Substantia nigra (tissue), 51 donors: ENCODE measurements at places on chromosomes 6 and 20.

DNA sequence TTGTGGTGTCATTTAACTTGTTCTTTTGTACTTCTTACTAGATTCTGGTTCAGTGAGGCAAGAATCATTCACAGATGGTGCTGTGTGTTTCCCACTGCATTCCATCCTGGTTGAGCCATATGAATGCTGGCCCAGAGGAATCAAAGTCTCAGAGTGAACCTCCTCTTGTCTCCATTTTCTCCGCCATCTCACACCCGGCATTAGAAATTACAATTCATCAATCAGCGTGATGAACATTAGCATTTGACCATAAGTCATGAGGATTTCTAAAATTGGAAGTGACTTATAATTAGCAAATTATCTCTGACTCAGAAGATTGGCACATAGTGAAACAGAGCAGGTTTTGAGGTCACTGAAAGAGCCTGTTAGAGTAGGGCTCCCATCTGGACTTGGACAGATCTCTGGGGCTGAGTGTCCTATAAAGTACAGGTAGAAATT, 25.2 kb downstream of the TNFAIP3 start:
- no peak for DNase-seq

DNA sequence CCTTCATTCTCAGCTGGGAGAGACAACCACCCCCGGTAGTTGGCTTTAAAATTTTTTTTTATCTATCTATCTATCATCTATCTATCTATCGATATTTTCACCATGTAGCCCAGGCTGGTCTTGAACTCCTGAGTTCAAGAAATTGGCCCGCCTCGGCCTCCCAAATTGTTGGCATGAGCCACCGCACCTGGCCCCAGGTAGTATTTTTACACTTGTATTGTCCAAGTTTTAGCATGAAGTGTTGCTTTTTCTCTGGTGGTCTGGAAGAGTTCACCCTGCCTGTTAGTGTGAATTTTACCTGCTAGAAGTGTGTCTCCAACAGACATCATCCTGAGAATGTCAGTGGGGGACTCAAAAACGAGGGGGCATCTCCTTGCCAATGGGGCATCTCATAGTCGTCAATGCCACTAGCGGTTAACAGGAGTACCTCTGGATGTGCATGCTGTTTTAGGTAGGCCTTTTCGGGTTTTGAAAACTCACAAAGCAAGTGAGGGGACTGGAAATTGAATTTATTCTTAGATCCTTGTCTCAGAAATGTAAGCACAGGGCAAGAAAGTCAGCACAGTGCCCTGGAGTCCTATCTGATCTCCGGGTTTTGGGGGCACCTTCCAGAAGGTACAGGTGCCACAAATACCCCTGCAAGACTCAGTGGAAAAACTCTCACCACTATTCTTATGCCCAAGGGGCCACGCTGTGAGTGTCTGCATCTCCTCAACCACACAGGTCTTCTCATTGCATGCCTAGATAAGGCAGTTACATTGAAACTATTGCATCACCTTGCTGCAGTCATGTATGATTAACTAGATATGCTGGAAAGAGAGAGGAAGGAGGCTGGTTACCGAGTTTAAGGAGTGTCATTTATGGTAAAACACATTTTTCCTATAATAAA, 37.1 kb downstream of the TNFAIP3 start:
- DNase-seq: no peak

DNA sequence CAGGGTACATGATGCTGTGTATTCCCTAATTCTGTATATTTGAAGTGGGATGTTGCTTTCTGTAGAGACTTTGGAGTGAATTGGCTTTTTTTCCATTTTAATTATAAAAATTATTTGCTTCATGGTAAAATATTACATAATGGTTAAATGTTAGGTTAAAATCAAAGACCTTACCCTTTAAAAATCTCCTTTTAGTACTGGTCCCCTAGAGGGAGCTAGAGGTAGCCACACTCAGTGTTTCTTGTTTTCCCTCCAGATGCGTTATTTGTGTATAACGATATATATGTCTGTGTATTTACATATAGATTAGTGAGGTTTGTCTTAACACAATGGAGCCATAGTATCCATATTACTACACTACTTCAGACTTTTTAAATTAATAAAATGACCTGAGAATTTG, 146.7 kb downstream of the PLCB4 start:
- DNase-seq: no peak

GRCh38 chr20:9109566-9109965, 40.7 kb downstream of the PLCB4 start:
- DNase-seq: no peak

DNA sequence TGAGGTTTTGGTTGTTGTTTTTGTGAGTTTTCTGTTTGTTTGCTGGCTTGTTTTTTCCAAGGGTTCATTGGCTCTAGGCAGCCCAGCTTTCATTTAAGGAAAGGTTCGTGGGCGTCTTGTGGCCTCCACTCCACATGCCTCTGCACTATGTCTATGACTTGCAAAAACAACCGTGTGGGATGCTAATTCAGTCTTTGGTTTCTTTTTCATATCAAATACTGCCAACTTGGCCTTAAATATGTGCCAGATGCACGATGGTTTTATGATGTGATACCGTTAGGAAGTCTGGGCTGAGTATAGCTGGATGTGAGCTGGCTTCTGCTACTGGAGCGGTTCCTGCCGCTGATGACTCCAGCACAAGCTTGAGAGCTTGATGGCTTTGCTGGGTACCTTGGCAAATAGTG, 96.3 kb downstream of the BMP2 start:
- no peak for DNase-seq

GRCh38 chr6:22087960-22088706, 208.7 kb downstream of the PRL start:
- DNase-seq: no peak

DNA sequence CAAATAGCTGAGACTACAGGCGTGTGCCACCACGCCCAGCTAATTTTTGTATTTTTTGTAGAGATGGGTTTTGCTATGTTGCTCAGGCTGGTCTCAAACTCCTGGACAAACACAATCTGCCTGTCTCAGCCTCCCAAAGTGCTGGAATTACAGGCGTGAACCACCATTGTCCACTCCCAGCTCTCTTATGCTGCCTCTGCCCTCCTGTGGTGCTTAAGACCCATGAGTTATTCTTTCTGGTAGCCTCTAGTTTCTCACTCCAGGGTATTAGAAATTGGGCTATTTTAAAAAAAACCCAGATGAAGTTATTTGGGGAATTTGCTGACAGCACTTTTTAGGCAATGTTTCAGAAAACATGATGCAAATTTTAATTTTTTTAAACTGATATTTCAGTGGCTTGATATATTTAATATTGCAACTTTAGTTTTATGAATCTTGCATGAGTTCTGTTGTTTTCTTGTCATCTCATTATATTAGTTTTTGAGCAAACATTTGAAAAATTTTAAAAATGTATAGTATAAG, 114.0 kb upstream of the FOXO3 start:
- DNase-seq: no peak

DNA sequence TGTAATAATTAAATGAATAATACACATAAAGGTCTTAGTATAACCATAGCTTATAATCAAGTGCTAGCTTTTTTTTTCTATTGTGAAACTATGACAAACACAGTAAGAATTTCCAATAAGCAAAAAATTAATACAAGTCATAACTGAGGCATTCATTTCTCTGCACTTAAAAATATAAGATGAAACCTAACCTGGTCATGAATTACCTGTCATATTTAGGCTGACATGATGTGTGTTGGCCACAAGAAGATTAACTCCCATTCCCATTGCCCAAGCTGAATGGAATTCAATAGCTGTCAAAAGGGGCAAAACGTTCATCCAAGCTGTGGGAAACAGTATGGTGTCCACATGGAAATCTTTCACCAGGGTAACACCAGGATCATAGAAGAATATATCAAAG, 5.4 kb downstream of the VNN2 start:
- DNase-seq: no peak

- no peak for DNase-seq
These were observed 371.8 kb downstream of the BTBD3 start for GRCh38 chr20:12289465-12289864.

GRCh38 chr6:87705070-87705691, 3.1 kb upstream of the AKIRIN2 start:
- no peak for DNase-seq

GRCh38 chr6:147829835-147830234, 321.3 kb downstream of the SAMD5 start:
- no peak for DNase-seq

DNA sequence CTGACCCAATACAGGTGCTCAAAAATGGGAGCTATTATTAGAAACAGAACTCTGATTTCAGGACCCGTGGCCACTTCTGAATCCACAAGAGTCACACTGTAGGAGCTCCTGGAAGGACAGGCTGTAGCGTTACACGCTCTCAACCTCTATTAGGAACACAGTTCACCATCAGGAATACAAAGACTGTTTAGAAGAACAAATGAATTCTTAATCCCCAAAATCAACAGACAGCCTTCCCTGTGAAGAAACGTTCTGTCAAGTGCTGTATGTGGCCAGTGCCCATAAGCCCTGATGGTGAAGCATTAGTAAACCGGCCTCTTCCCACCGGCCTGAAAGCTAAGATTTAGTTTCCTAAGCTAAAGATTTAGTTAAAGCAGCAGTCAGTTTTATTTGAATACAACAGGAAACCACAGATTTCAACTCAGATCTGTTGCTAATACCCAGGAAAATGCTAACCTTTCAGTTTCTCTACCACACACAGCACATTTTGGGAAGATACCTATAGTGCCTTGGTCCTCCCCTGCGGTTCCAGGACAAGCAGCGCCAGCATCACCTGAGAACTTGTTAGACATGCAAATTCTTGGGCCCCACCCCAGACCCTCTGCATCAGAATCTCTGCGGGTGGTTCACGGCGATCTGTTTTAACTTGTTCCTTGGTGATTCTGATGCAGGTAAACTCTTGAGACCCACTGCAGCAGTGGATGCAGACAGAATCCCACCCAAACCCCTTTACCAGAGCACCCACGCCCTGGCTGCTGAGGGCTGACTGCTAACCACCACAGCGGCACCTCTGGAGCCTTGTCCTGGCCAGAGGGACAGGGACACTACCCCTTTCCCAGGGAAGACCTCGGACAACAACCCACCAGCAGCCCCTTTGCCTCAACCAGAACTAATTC, 33.4 kb downstream of the MTRES1 start:
- DNase-seq: no peak

DNA sequence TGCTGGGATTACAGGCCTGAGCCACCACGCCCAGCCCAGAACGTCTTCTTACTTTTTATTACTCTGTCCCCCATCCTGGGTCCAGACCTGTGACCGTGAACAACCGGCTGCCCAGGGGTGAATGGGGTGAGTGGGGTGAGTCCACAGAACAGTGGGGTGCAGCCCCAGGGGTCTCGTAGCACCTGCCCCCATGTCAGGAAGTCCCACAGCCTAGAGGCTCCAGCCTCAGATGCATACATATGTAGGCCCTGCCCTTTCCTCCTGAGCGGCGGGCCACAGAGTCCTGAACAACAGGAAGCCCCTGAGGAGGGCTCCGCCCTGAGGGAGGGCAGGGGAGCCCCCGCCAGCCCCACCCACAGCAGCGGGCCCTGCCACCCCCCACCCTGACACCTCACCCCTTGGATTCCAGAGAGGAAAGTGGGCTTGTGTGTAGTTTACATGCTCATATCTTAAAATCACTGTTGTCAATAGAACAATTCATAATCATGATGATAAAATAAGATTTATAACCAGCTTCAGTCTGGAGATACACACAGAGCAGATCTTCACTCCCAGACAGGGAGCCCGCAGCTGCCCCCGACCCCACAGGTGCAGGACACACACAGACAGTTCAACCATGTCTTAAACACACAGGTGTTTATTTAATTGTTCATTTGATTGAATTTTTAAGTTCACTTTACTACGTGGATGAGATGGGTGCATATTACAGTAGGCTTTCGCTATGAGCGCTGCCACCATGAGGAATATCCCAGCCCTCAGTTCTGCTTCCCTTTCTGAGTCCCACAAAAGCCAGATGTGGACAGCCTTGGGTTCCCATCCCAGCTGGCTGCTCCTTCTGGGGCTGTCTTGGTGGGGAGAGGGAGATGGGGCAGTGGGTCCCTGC, 12.4 kb upstream of the GMEB2 start:
- no peak for DNase-seq

DNA sequence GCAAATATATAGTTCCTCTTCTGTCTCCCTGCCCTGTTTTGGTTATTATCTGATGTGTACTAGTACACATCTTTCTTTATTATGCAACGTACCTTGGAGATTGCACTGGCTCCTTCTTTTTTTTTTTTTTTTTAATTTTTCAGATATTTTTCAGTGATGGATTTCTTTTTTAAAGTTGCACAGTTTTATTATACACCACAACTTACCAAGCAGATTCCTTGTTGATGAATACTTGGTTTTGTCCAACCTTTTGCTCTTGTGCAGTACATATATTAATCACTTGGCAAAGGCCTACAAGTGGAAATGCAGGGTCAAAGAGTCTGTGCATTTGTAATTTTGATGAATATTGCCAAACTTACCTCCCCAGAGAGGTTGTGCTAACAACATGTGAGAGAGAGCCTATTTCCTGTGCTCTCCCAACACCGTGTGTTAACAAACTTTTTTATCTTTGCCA, 50.1 kb upstream of the RNF24 start:
- no peak for DNase-seq

DNA sequence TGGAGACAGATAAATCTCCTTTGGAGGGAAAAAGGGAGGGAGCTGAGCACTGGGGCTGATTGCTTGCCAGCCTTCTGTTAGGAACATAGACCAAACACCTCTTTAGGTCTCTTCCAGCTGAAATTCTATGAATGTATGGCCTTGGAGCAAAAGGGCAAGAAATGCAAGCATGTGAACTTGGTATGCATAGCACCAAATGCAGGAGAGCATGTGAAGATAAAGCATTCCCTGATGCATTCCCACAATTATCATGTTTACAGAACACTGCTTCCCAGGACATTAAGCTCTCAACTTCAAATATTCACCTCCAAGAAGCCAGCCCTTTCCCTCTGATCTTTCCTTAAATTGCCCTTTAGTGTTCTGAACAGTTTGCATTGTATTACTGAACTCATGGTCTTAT, 15.6 kb downstream of the RIPOR2 start:
- DNase-seq: no peak

DNA sequence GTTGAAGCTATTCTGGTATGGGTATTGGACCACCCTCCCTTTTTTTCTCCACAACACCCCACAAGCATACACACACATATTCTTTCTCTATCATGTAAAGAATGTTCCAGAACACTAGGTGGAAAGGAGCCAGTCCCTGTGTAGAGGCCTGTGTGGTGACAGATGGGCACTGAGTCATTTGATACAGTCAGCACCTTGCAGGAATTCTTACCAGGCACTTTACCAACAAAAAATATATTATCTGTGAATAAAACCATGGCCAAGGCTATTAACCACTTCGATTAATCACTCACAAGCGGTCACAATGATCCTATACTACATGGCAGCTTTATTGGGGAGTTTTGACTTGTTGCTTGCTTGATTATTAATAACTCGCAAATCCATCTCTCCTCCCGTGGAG, 149.5 kb downstream of the BFSP1 start:
- DNase-seq: no peak
